ENCODE measurements at places on chromosomes 11 and 22.

- no peak for DNase-seq
These were observed 7.6 kb upstream of the FTH1 start for GRCh38 chr11:61974766-61975631.

DNA sequence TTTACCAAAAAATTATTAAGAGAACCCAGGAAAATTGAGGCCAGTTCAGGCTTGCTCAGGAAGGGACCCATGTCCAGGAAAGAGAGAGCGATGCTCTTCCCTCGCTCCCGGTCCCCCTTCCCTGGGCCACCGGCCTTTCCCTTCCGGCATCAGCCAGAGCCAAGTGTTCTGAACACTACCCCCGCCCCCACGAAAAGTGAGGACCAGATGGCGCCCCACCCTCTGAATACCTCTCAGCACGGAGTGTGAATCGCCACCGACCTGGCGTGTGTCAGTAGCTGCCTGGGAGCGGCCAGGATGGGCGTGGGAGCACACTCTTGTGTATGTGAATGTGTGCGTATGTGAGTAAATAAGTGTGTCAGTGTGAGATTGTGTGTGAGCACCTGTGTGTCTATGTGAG lies 20.2 kb downstream of the RPS6KA4 start:
- no peak for DNase-seq

- no peak for DNase-seq
These were observed 8.2 kb downstream of the C1QTNF6 start for GRCh38 chr22:37179622-37180420.

- no peak for DNase-seq
These were observed 71.3 kb downstream of the TSPAN18 start for GRCh38 chr11:44797886-44798606.

DNA sequence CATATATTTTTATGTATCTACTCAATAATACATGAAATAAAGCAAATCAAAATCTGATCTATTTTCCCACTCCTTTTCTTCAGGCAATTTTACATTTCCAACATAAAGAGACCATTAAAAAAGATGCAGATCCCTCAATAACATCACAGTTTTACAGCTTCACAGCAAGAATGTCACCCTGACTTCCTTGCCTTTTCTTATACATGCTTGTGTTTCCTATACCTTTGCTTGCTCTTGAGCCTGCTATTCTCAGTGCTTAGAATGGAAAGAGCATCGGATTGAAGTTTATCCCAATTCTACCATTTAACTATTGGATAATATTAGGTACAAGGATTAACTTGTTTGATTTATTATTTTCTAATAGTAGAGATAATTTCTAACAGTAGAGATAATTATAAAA lies 176.7 kb downstream of the CNTN5 start:
- DNase-seq, result no peak

DNA sequence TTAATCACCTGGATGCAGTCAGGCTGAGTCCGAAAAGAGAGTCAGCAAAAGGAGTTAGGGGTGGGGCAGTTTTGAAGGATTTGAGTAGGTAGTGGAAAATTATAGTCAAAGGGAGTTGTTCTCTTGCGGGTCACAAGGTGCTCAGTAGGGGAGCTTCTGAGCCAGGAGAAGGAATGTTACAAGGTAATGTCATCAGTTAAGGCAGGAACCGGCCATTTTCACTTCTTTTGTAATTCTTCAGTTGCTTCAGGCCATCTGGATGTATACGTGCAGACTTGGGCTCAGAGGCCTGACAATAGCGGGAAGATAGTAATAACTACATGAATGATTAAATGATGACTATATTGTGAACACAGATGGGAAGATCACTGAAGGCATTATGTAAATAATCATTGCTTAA lies 6.2 kb downstream of the SC5D start:
- no peak for DNase-seq

DNA sequence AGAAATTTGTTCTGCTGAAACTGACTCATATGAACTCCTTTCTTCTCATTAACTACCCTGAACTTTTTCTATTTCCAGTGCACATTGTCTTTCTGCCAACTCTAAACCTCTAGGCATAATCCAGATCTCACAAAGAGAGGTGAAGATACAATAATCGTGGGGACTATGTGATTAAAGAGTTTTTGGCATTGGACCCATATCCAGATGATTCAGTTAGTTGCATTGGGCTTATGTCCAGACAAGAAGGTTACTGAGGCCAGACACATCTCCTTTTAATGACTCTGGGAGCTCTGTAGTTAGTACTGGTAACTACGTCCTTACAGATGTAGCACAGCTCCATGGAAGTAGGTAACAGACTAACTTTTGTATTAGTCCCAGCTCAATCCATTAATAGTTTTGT lies 273.0 kb downstream of the CASP12 start:
- DNase-seq, result peak; percentile 59
